ENCODE measurements at places on chromosomes 16 and 17.

GRCh38 chr16:1350691-1351090 lies 987 bp downstream of the TSR3 start:
- no peak for DNase-seq

GRCh38 chr17:44968225-44969143 lies at the start of gene C1QL1:
C1QL1 (minus strand) TSS chr17:44968303; CDS start chr17:44968048, 255 bp downstream.
- peak; percentile 89 for DNase-seq

- no peak for DNase-seq
These were observed 204.8 kb downstream of the MSI2 start for GRCh38 chr17:57461082-57461481.

DNA sequence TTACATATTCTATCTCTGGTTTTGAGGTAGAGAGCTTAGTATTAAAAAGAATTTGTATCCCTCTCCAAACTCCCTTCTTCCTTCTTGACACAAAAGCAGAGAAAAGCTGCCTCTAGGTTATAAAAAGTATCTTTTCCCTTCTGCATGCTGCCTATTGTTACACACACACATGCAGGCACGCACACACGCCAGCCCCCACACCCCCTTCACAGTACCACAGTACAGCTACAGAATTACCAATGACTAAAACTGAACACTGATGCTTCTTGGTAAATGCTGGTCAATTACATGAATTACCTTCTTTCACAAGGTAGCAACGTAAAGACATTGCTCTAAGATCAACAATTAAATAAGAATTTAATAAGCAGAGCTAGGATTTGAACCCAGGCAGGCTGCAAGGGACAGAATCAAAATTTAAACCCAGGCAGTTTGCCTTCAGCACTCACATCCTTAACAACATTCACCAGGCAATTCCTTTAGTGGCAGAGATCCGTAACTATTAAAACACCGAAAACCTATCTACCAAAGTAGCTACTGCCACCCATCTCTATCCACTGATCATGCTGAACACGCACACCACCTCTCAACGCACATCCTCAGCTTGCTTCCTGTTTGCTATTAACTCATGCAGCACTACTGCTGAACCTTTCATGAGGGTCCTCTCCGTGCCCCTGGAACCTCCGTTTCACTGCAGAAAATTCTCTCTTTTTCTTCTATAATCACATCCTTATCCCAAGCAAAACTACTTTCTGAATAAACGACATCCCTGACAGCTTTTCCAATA lies 37.8 kb downstream of the YWHAE start:
- DNase-seq: no peak

- no peak for DNase-seq
These were observed 470.1 kb downstream of the SOX9 start for GRCh38 chr17:72590882-72591281.

- peak; percentile 16 for DNase-seq
These were observed 28.7 kb upstream of the GAS7 start for GRCh38 chr17:10226930-10227695.

DNA sequence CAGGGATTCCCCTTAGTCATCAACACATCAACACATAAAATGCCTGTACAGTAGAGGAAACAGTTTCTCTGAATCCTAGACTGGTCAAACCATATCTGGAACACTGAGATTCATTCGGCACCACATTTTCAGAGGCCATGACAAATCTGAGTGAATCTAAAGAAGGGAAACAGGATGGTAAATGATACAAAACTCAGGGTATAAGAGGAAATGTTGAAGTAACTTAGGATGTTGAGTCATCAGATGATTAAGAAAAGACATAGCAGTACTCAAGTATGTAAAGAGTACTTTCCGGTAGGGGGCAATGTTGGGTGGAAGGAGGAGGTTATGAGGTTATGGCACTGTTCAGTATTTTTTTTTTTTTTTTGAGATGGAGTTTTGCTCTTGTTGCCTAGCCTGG lies 358.5 kb upstream of the PMFBP1 start:
- DNase-seq: no peak

- no peak for DNase-seq
These were observed 24.6 kb downstream of the VAT1L start for GRCh38 chr16:77812856-77813500.

DNA sequence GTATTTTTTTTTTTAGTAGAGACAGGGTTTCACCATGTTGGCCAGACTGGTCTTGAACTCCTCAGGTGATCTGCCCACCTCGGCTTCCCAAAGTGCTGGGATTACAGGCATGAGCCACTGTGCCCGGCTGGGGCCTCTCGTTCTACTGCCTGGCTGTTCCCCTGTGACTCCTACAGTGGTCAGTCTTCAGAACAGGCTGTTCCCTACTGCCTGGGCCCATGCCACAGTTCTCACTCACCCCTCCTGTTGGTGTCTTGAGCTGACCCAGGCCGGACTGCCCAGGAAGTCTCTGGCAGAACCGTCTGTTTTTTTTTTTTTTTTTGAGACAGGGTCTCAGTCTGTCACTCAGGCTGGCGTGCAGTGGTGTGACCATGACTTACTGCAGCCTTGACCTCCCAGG lies 3.3 kb downstream of the CDK3 start:
- DNase-seq: no peak

DNA sequence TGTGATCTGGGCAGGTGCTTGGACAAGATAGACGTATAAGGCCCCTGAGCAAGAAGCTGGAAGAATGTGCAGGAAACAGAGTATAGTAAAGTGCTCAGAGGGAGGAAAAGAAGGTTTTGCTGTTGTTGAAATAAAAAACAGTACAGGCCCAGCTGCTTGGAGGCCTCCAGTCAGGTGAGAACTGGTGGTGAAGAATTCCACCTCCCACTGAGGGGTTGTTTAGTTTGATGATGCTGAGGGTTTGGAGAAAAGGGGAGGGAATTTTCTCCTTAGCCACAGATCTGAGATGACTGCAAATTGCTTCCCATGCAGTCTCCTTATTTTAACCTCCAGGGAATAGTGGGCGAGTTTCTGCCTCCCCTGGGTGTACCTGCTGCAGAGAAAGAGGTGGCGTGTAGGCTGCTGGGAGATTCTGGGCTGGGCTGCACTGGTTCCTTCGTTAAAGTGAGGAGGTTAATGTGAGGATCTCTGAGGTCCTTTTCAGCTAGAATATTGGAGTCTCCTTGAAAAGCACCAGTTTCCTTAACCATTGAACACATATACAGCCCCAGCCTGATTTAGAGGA lies 25.8 kb downstream of the SMPD3 start:
- DNase-seq: no peak

DNA sequence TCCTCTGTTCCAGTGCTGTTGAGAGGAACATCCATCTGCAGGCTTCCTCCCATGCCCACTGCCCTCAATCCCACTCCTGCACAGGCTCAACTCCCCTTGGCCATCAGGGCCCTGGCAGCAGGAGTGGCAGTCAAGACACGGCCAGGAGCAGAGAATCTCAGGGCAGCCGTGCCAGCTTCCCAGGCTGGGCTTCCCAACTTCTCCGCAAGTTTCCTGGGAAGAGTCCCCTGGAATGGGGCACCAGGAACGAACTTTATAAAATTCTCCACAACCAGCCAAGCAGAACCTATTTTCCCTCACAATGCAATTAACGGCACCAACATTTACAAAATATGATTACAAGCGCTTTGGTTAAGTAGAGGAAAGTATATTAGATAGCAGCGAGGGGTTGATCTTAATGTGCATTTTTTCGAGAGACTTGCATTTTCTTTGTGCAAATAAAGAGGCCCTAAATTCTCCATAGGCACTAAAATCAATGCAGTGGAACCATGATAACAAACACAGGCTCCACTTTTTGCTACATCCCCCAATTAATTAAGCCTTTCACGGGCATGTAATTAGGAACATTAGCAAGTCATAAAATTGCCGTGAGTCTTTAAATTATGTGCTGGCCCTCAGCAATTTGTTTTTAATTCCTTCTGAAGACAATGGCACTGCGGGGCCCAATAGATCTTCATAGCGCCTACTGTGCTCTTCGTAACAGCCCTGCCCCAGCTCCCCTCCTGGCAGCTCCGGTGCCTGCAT lies 99.9 kb upstream of the LHX1 start:
- no peak for DNase-seq

- DNase-seq: no peak
These were observed 12.2 kb downstream of the FBXO31 start for GRCh38 chr16:87371261-87371866.

- DNase-seq: no peak
These were observed 12.9 kb downstream of the TMEM98 start for GRCh38 chr17:32940706-32941390.

- DNase-seq: no peak
These were observed 77.6 kb upstream of the MED9 start for GRCh38 chr17:17398943-17399926.

GRCh38 chr16:87507351-87508069 lies 14.7 kb upstream of the ZCCHC14 start:
- DNase-seq: no peak

- DNase-seq: no peak
These were observed 353.2 kb downstream of the MAF start for GRCh38 chr16:79247386-79247785.

DNA sequence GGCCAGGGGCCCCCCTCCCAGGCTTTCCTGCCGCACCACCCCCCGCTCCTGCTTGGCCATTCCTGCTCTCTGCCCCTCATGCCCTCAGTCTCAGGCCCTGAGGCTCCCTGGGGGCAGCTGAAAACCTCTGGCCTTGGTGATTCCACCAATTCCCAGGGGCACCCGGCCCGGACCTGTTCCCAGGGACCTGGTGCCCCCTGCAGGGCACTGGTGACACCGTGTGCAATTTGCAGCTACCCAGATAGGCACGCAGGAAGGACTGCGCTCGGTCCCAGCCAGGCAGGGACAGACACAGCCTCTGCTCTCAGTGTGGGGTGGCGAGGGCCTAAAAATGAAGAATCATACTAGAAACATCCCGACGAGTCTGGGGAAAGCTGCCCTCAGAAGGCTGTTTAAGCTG lies 13.4 kb downstream of the WFDC1 start:
- peak; percentile 19 for DNase-seq

- peak; percentile 83 for DNase-seq
These were observed at the start of gene USB1 for GRCh38 chr16:58000706-58001676. USB1 (plus strand) TSS chr16:58001407; CDS start chr16:58001484, 77 bp downstream.

DNA sequence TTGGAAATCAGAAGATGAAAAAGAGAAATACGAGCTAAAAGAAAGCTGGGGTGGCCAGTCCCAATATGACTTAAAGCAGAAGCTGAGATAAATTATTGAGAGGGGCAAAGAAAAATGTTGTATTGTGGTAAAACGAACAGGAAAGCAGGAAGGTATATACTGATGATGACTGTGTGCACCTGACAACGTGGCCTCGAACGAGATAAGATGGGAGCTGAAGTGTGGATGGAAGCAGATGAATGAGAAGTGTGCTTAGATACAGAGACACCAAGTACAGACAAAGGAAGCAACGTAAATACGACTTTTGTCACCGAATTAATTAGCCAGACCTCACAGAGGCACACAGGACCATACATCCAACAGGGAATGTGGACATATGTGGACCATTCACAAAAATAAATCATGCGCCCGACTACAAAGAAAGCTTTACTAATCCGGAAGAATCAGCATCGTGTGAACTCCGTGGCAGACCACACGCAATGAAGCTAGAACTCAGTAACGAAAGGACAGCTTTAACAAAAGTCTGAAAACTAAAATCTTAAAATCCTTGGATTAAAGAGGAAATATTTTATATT lies 218.7 kb downstream of the RPTOR start:
- no peak for DNase-seq

GRCh38 chr17:34610039-34610438 lies 30.7 kb downstream of the TMEM132E start:
- no peak for DNase-seq

- DNase-seq: no peak
These were observed 20.4 kb downstream of the CA4 start for GRCh38 chr17:60169921-60170817.

- DNase-seq: no peak
These were observed 29.3 kb upstream of the AQP8 start for GRCh38 chr16:25187491-25187795.

GRCh38 chr17:2598166-2598565 lies 4.7 kb downstream of the PAFAH1B1 start:
- DNase-seq: no peak

- DNase-seq: no peak
These were observed 50.5 kb upstream of the SALL1 start for GRCh38 chr16:51201604-51202003.

GRCh38 chr16:69236319-69236718 lies 49.4 kb downstream of the SNTB2 start:
- DNase-seq: no peak

DNA sequence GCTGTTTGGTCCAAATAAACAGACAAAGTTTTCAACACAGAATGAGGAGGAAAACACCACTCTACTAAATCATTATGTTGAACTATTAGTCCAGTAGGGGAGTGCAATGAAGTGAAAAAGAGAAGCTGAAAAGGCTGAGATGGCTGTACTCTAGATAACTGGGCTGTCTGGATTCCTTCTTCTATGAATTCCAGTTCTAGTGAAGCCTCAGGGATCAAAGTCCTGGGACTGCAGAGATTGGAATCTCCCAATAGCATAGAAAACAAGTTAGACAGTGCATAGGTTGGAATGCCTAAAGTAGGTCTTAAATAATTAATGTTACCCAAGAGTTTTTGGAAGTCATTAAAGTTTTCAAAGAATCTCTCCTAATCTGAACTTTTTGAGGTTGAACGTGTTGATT lies 59.9 kb downstream of the LGALS9 start:
- no peak for DNase-seq

DNA sequence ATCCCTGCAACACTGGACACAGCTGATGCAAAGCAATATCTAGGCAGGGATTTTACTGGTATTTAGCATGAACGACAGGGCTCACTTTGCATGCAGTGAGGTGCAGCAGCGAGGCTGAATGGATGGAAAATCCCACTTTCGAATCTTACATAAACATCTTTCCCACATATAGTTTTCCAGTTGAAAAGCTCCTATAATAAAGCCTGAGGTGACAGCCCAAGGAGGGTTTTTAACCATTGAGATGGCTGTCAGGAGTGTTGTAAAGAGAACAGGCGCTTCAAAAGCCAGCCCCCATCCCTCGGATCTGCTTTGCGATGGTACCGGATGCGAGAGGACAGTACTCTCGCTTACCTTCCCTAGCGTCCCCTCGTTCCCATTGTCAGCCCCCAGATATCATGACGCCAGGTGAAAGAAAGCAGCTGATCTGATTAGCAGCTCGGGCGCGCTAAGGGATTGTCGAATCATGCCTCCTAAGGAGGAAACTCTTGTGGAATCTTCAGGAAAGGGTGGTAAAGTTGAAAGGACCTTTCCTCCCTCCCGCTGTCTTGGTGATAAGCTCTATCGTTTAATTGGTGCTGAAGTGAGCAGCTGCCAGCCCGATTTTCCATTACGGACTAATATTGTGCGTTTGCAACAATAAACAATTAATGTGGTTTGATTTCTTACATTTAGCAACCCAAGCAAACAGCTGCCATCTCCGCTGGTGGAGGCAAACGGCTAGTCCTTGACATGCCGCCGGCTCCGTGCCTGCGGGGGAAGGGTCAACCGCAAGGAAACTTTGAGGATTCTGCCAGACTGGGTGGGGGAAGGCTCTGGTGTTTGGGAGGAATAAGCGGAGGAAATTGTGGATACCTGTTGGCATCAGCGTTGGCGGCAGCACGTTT lies 1.8 kb downstream of the CDH8 start:
- DNase-seq: no peak

DNA sequence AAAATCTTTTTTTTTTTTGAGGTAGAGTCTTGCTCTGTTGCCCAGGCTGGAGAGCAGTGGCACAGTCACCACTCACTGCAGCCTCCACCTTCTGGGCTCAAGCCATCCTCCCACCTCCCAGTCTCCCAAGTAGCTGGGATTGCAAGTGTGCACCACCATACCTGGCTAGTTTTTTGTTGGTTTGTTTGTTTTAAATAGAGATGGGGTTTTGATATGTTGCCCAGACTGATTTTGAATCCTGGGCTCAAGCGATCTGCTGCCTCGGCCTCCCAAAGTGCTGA lies 2.0 kb downstream of the LRRC37B start:
- DNase-seq: no peak

- no peak for DNase-seq
These were observed 5.6 kb upstream of the MTSS2 start for GRCh38 chr16:70691223-70692129.
